ENCODE measurements at places on chromosomes 7 and 10.

DNA sequence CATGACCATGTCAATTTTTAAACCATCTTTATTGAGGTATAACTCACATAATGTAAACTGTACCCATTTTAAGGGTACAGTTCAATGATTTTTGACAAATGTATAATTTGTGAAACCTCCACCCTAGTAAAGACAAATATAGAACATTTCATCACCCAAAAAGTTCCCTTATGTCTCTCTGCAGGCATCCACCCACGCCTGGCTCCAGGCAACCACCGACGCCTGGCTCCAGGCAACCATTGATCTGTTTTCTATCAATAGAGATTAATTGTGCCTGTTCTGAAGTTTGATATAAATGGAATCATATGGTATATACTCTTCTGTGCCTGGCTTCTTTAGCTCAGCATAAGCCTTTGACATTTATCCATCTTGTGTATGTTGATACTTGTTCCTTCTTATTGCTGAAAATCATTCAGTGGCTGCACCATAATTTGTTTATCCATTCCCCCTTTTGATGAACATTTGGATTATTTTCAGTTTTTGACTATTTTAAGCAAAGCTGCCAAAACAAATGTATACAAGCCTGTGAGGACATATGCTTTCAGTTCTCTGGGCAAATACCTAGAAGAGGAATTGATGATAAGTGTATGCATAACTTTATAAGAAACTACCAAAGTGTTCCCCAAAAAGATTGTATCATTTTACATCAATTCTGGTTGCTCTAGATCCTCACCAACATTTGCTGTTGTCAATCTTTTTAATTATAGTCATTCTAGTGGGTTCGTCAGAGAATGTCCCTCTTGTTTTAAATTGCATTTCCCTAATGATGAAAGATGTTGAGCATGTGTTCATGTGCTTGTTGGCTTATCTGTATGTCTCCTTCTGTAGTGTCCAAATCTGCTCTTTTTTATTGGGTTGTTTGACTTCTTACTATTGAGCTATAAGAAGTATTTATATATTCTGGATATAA is 55.7 kb upstream of the HECTD2 start:
- DNase-seq, result no peak

DNA sequence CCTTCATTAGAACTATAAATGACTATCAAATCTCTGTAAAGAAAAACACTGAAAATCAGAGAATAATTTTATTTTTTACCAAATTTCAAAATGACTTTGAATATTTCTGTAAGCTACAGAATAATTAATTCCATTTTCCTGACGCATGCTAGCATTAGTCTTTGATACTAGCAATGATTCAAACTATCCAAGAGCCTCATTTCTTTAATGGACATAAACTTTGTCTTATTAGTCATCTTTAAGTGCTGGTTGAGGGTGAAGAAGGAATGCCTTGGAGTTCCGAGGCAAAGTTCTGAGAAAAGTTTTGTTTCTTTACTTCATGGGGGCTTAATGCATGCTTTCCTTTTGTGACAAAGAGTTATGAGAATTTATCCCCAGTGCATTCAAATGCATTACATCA is 137.3 kb downstream of the AGMO start:
- DNase-seq, result peak; percentile 73

GRCh38 chr7:144037414-144038035 is 11.2 kb upstream of the OR2A5 start:
- DNase-seq, result no peak

DNA sequence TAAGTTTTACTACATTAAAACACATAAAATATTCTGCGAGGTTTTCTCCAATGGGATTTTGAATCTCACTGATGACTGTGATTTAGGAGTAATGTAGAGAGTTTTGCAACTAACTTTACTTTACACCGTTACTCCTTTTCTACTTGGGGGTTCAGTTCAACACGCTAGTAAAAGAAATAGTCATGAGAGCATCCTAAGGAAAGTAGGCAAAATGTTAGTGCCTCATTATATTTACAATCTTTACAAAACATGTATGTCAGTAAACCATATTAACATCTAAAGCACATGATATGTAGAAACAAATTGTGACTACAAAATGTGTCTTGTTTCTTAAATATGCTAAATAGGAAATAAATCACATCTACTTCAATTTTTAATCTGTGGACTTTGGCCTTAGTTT is 6.0 kb downstream of the MEOX2 start:
- no peak for DNase-seq

DNA sequence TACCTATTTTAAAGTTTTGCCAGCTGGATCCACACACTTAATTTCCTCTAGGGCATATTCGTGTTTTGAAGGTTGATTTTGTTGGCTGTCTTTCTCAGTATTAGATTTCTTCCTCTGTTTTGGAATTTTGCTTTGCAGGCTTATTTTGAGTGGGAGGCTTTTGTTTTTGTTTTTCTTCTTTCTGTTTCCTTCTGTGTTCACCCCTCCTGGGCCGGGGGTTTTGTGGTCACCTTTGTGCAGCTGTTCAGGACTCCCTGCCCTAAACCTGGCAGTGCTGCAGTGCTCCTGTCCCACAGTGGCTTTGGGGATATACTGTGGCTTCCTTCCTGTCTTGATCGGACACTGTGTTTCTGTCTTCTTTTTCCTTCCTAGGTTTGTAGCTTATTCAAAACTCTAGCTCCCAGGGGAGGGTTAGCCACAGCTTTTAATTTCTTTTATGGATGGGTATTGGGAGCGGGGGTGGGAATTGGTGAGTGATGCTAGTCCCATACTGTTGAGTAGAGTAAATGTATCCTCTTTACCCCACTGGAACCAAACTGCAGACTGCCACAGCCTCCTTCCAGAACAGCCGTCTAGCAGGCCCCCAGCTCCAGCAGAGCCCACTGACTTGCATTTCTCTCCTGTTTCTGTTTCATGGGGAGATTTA is 228.7 kb upstream of the FZD8 start:
- no peak for DNase-seq

GRCh38 chr7:133481676-133482075 is 228.8 kb downstream of the EXOC4 start:
- peak; percentile 64 for DNase-seq

DNA sequence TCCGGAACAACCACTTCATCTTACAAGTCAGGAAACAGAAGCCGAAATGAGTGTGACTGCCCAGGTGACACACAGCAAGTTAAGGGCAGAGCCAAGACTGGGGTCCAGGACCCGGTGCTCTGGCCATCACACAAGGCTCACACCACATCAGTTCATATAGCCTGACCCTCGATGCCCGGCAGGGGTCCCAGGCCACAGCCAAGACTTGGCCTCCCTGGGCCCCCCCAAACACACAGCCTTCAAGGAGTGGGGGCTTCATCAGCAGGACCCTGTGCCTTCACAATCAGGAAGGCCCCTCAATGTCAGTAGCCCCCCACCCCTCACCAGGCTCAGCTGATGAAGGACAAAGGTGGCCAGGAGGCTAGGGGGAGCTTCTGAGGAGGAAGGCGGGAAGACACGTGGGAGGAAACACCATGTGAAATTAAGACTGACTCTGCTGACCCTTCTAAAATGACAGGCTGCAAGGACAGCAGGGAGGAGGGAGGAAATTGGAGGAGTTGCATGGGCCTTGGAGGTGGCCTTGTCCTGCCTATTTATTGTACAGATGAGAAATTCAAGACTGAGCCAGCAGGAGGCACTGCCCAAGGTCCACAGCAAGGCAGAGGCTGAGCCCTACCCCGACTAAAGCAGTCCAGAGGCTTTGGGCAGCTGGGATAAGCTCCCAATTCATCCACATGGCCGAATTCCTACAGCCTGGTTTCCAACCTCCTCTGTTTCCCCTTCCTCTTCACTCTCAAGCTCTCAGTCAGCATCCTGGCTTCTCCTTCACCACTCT is 216.1 kb upstream of the ZMIZ1 start:
- peak; percentile 31 for DNase-seq

- DNase-seq, result no peak
These were observed 98.7 kb upstream of the ZNF438 start for GRCh38 chr10:31130406-31130805.

- DNase-seq, result no peak
These were observed 492.7 kb downstream of the DNAJB6 start for GRCh38 chr7:157829491-157829890.

DNA sequence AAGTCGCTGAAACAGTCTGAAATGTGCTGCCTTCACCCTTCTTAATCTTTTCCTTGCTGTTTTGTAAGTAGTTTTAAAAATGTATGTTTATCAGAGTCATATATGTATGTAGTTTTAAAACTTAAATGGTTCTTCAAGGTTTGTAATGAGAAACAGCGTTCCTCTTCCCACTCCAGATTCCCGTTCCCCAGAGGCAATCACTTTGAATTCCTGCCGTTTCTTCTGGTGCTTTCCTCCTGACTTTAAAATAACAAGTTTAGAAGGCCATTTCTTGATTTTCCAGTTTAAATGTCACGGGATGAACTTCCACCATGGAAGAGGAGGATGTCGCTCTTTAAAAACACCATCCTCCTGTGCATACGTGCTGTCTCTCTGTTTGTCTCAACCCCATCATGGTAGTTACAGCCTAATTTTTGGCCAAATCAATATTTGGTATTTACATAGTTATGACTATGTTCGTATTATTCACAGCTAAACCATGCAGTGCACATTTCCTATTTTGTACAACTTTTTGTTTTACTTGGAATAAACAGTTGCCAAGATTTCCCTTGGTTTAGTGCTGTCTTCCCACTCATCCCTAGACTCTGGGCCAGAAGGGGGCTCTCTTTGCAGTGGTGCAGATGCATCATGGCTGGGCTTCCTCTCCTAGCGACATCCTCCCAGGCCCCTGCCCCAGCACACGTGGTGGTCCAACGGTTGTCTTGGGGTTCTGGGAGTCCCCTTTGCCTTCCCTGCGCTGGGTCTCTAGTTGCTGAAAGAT is 151.4 kb downstream of the PTPN20 start:
- DNase-seq, result peak; percentile 13

GRCh38 chr7:30163231-30163894 is 28.6 kb downstream of the MTURN start:
- peak; percentile 17 for DNase-seq

DNA sequence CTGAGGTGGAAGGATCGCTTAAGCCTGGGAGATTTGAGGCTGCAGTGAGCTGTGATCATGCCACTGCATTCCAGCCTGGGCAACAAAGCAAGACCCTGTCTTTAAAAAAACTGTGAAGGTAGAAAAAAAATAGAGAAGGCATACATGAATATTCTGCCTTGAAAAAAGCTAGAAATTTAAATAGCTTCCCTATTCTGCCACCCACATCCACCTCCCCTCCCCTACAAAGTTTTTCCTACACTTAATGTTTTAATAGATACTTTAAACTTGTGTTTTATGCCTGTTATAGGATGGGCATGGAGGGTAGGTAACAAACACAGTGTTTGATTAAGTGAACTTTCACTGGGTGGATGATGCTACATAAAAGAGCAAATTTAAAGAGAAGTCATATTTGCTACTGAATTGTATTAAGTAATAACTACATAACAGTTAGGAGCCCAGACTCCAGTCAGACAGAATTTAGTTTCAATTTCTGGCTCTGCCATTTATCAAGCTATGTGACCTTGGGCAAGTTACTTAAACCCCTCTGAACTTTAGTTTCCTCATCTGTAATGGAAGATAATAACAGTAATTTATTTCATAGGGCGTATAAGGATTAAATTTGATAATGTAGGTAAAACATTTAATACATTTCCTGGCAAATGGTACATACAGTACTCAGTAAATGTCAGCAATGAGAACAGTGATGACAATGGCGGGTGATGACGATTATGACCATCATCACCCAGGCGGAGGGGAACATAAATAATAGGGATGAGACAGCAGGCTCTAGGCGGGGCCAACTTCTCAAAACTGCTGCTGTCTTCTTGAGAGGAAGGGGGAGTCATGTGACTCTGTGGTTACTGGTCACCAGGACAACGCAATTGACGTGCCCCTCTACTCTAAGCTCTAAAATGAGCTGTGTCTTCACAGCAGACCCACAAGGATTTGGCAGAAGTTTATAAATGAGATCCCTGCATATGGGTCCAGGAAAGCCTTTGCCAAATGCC is 15.8 kb downstream of the DNMBP start:
- peak; percentile 97 for DNase-seq

DNA sequence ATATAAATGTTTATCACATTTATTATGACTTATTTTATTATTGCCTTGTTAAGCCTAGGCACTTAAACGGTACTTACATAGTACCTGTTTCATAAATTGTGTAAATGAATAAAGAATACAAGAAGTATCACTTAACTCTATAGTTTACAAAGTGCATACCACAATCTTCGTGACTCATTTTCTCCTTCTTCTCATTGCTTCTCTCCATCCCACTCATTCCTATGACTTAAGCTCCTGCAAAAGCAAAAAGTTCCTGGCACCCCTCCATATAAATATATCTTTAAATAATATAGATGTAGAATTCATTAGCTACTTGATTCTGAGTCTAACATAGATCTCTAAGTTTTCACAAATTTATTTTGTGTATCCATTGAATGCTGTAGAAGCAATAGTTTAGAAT is 1382.0 kb upstream of the CELF2 start:
- peak; percentile 11 for DNase-seq

DNA sequence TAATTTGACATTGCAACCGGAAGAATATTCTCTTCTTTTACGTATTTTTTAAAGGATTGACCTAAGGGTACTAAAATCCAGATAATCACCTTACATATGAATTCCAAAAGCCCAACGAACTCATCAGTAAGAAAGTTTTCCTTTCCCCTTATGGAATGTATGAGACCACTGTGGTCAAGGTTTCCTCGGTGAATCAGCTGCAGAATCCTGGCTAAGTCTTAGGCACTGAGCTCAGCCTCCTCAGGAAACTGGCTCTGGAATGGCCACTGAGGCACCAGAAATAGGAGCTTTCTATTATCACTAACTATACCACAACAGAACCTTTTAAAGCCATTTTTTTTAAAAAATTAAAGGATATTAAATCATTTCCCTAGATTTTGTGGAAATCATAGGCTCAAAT is 21.0 kb downstream of the SVIL start:
- DNase-seq, result peak; percentile 62

DNA sequence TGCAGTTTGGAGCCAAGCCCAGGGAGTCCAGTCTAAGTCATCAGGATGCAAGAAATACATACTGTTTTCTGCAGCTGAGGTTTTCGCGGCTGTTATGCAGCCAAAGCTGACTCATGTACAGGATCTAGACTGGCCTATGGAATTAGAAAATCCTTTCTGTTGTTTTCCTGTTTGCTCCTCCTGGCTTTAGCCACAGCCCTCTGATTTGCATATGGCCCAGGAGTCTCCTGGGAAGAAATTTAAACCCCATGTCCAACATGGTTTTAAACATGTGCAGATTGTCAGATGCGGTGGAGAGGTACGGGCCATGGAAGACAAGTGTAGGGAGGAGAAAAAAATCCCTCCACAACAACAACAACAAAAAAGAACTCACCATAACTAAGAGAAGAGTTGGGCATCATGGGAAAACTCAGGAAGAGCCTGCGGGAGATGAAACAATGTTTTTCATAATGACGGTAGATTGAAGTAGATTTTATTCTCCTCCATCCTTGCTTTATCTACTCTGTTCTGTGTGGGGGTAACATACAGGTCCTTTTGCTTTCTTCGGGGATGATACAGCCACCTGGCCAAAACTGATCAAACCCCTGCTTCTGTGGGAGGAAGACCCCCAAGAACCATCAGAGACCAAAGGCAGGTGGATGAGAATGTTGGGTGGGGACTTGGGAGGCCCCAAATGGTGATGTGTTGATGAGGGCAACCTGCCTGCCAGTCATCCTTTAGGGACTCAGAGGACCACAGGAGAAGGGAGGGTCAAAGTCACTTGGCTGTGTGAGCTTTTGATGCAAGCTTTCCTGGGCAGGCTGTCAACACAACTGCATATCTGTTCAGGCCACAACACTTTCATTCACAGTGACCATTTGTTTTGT is 29.8 kb upstream of the GNA12 start:
- DNase-seq, result peak; percentile 99

- peak; percentile 38 for DNase-seq
These were observed 40.7 kb upstream of the GJD4 start for GRCh38 chr10:35564341-35564968.

Measured in ELR (cell line).